Motor neuron (in vitro differentiated cells): ENCODE measurements at places on chromosomes 3 and 15. TPM values are rescaled to one million over a fixed set of nuclear protein-coding genes. Genes with fewer than 3 reads are reported as not detected.

Gene KLHL40
- total RNA-seq, result not detected in 2 replicates

Gene CYP8B1
- total RNA-seq, result 0.30 TPM in 1 of 2 replicates, not detected in the other

Gene COL6A5
- 0.22 and 0.50 TPM in 2 replicates for total RNA-seq

Gene CEMIP
- 0.32 and 1.5 TPM in 2 replicates for total RNA-seq

Gene ISLR
- total RNA-seq, result 278 and 334 TPM in 2 replicates

Gene SPINT1
- total RNA-seq, result 0.27 and 0.50 TPM in 2 replicates

Gene RPP25
- 8.1 and 10.4 TPM in 2 replicates for total RNA-seq

Gene SSUH2
- 1.3 and 1.7 TPM in 2 replicates for total RNA-seq

Gene C3orf85
- 0.15 TPM in 1 of 2 replicates, not detected in the other for total RNA-seq

Gene GPR62
- 0.62 and 0.73 TPM in 2 replicates for total RNA-seq

Gene DUOX2
- 0.31 and 0.69 TPM in 2 replicates for total RNA-seq

Gene MESP2
- total RNA-seq, result not detected in 2 replicates

Gene KCNH8
- 3.9 and 4.1 TPM in 2 replicates for total RNA-seq

GRCh38 chr3:177946048-177946447, 590.2 kb upstream of the KCNMB2 start:
- no peak for ATAC-seq

DNA sequence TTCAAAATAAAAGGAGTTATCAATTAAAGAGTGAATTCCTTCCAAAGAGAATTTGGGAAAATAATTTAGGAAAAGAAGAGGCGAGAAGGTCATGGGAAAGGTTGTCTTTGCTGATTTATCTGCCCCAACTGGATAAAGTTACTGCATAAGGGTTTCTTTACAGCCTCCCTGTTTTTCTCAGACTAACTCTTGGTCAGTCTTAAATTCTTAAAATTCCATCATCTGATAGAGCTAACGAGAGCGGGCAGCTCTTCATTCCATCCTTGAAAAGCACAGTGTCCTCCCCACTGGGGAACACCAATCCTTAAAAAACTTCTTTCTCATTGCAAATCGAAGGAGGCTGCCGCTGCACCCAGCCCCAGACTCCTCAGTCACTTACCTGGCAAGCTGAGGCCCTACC, 107.2 kb downstream of the PGPEP1L start:
- ATAC-seq, result no peak

- no peak for ATAC-seq
These were observed 211.0 kb upstream of the DPPA4 start for GRCh38 chr3:109548192-109548938.

- peak; percentile 58 for ATAC-seq
These were observed 41.6 kb upstream of the IL20RB start for GRCh38 chr3:136916223-136916622.

GRCh38 chr15:33638453-33638852, 327.7 kb downstream of the RYR3 start:
- no peak for ATAC-seq

GRCh38 chr3:104316118-104316517, 1050.6 kb upstream of the ALCAM start:
- no peak for ATAC-seq

- ATAC-seq, result no peak
These were observed 16.0 kb downstream of the NKIRAS1 start for GRCh38 chr3:23900744-23901143.

DNA sequence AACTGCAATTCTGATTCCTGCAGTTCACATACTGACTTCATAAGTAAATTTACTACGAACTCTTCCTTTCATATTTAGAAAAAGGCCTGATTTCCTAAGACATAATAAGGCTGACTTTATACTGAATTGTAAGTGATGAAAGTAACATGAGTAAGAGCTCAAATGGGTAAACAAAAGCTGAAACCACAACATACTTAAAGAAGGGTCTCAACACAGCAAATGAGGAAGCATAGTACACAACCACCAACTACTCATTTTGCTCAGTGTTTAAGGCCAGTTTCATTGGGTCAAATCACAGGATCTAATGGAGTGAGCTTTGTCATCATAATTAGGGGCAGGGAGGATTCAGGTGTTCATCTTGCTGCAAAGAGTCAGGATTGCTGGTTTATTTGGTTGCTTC, 81.4 kb downstream of the SETD2 start:
- no peak for ATAC-seq

DNA sequence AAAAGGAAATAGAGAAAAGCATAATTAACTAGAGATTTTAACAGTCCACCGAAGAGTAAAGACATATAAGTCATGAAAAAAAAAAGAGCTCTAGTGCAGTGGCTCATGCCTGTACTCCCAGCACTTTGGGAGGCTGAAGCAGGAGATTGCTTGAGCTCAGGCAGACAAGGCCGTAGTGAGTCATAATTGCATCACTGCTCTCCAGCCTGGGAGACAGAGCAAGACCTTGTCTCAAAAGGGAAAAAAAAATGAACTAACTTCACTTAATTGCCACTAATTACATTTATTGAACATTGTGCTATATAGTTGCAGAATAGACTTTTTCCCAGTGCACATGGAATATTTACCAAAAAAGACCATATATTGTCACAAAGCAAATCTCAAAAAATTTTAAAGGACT, 221.8 kb downstream of the CBLB start:
- peak; percentile 71 for ATAC-seq

DNA sequence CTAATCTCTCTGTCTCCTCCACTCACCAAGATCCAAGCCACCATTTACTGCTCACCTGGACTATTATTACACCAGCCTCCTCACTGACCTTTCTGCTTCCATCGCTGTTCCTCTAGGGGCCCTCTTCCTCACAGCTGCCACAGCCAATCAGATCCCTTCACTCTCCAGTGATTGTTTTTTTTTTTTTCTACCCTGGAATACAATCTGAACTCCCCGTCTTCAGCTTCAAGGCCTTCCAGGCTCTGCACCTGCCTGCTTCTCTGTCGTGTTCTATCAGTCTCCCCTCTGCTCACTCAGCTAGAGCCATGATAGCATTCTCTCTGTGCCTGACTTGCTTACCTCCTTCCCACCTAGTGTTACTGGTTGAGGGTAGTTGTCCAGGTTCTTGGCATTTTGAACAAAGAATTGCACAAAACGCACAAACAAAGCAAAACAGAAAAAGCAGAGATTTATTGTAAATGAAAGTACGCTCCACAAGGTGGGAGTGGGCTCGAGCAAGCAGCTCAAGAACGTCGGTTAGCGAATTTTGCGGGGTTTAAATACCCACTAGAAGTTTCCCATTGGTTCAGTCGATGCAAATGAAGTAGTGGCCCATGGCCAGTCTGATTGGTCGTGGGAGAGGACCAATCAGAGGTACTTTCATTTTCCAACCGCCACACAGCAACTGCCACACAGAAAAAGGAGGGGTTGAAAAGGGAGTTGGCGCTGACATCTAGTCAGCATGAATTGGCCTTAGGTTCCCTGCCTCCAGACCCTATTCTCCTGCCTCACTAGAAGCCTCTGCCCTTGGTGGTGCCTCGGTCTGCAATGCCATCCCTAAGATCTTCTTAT, 188.9 kb downstream of the TLE3 start:
- ATAC-seq, result no peak

DNA sequence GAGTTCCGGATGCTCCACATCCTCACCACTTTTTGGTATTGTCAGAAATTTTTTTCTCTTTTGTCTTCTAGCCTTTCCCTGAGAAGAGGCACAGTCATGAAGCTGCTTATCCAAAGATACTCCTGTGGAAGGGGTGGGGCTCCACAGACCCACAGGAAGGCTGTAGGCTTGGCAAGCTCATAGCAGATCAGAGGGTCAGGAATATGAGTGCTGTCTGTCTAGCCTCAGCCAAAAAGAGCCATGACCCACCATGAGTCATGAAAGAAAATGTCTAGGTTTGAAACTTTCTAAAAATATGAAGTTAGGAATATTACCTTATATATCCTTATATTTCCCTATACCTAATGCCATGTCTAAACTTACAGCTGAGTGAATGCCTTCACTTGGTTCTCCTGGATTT, 118.2 kb upstream of the THBS1 start:
- ATAC-seq, result no peak

GRCh38 chr3:69201658-69202057, 79.3 kb upstream of the LMOD3 start:
- ATAC-seq, result no peak

DNA sequence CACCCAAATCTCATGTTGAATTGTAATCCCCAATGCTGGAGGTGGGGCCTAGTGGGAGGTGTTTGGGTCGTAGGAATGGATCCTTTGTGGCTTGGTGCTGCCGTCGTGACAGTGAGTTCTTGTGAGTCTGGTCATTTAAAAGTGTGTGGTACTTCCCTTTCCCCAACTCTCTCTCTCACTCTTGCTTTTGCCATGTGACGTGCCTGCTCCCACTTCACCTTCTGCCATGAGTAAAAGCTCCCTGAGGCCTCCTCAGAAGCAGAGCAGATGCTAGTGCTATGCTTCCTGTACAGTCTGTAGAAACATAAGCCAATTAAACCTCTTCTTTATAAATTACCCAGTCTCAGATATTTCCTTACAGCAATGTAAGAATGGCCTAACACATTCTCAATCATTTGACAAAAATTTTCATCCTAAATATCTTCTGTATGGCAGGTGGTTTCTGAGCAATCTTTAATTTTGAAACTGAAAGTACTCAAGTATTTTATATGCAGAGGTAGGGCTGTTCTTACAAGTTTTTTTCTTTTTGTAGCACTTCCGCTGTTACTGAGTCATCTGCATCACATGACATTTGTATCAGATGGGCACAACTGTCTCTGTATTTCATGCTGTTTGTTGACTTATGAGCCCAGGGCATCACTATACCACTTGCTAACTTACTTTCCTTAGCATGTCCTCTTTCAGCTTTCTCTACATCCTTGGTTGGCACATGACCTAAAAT, 8.8 kb downstream of the RPL39L start:
- ATAC-seq, result peak; percentile 76

GRCh38 chr3:114154321-114154821, 24.5 kb downstream of the DRD3 start:
- peak; percentile 40 for ATAC-seq

GRCh38 chr3:39812537-39812936, 3.1 kb downstream of the MYRIP start:
- ATAC-seq, result no peak

DNA sequence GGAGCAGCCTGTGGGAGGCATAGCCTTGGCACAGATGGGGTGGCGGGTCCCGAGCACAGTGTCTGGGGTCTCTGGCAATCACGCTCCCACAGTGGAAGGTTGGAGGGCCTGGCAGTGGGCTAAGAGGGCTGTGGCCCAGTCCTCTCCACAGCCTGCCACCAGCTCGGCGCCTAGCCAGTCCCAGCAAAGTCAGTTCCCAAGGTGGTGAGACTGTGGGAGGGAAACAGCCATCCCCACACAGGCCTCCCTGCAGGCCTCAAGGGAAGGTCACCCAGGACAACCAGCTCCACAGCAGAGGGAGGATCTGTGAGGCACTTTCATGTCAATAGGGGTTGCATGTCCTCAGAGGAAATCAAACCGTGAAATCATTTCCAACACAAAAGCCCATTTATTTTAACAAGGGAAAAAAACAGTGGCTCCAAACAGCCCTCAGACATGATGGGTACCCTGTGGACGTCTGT, 27.6 kb upstream of the LIMD1 start:
- peak; percentile 64 for ATAC-seq

GRCh38 chr15:47968593-47968992, 152.2 kb upstream of the SLC24A5 start:
- no peak for ATAC-seq

DNA sequence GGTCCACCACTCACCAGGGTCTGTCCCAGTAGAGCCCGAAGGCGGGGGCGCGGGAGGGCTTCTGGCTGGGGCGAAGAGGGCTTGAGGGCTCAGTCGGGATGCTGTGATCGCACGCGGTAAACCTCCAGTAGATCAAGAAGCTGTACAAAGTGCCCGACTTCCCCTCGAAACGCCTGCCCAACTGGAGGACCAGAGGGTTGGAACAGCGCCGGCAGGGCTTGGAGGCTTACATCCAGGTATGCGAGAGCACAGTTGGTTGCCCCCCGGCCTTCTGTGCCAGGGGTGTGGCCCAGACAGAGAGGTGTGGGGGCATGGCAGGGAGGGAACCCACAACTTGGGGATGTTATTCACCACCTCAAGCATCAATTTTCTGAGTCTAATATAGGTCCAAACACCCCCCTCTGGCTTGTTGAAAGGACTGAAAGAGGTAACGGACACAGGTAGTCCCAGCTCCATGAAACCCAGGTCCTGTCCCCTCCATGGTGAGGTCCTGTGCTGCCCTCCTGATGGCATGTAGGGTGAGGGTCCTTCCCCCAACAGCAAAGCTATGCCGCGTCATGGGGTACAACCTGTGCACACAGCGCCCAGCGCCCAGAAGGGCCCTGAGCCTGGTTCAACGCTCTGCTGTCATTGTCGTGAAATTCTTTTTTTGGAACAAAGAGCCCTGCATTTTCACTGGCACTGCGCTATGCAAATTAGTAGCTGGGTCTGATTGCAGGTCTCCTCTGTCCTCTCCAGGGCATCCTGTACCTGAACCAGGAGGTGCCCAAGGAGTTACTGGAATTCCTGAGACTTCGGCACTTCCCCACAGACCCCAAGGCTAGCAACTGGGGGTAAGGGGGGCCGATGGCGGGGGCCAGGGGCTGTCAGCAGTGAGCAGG, 1.2 kb downstream of the SNX22 start:
- no peak for ATAC-seq

DNA sequence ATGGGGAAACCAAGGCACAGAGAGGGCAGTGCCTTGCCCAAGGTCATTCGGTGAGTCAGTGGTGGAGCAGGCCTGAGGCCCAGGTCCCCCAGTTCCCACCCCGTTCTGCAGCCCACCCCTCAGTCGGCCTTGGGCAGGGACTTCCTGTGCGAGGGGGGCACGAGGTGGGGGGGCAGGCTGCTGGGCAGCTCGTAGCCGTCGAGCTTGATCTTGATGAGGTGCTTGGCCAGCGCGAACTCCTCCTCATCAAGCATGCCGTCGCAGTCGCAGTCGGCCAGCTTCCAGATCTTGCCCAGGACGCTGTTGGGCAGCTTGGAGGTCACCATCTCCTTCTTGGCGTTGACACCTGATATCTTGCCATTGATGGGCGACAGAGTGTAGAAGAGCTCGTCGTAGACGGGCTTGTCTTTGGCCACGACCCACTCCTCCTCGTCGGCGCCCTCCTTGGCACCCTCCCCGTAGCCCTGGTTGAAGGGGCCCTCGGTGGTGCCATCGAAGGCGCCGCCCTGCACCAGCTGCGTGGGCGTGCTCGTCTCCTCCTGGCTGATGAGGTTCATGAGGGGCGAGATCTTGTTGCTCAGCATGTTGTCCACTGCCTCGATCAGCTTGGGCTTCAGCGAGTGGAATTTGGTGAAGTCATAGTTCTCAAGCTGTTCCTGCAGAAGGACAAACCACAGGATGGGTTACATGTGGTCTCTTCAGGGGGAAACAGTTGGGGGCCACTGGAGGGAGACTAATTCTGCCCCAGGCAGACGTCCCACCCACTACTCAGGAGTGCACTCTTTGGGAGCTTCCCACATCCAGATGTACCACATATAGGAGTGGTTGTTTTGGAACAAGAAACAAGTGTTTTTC, 6.9 kb upstream of the SPTBN5 start:
- ATAC-seq, result no peak
